ENCODE measurements at places on chromosomes 3 and 15.

DNA sequence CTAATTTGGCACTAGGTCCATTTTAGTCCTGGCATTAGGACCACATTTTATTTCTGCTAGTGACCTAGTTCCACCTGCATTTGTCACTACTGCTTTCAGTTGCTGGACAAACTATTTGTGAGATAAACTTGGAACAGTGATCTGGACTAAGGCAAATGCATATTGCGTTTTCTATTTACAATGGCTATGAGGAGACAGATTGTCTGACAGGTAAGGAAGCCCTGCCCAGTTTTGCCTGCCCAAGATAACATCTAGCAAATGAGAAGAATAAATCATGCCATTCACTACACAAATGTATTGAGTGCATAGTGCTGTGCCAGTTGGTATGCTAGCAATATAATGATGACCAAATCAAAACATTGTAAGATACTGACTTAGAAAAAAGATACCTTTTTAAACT is 245.7 kb downstream of the GRM7 start:
- no peak for DNase-seq

DNA sequence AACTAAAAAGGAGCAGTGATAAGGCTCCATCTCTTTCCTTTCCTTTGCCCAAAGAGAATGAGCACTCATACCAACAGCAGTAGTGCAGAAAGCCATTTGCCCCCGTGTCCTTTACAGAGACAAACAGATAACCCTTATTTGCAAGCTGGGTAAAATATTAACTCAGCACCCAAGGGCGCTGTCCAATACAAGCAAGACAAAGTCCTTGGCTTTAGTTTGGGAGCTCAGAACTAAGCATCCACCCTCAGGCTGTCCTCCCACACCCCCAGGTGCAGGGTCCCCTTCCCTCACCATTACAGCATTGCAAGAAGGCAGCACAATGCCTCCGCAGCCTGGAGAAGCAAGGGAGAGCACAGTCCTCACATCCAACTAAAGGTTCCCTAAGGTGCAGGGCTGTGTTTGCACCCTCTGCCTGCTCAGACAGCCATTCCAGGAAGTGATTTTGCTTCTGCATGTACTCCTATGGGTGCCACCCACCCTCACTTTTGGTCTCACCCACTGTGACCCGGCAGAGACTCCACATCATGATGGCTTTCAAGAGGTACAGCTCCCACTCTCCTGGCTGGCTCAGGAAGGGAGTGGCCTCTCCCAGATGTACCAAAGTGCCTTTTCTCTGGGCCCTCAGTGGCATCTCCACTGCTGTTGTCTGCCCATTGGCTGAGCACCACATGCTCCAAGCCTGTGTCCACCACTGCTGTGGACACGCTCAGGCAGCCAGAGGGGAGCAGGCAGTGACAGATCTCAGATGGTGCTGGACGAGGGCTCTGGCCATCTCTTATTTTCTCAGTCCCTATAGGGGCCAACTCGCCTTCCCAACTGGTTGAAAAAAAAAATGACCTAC is 34.1 kb upstream of the HES1 start:
- no peak for DNase-seq

DNA sequence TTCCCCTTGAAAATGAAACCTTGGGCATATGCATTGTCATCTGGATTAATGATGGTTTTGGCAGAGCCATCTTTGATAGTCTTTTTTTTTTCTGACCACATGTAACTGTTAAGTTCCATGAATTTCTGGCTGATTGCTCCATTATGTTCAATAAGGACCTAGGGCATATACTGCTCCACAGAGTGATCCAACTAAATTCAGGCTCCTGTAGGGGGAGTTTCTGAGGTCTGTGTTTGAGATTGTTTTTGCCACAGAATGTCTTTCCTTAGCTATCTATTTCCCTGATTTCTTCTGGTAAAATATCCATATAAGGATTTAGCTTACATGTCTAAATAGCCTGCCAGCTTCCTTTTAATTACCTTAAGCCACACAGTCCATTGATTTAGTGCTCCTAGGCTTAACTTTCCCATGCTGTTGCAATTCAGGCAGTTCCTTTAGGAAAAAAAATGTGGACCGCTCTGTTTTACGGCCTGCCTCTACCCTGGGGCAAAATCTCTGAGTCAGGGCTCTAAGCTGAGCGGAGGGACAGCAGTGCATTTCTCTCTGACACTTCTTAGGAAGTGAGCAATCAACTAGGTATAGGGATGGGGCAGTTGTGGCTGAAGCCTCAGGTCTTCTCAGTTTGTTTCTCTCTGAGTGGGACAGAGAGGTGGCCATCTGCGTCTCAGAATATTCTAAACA is 796.2 kb downstream of the NR2F2 start:
- no peak for DNase-seq

DNA sequence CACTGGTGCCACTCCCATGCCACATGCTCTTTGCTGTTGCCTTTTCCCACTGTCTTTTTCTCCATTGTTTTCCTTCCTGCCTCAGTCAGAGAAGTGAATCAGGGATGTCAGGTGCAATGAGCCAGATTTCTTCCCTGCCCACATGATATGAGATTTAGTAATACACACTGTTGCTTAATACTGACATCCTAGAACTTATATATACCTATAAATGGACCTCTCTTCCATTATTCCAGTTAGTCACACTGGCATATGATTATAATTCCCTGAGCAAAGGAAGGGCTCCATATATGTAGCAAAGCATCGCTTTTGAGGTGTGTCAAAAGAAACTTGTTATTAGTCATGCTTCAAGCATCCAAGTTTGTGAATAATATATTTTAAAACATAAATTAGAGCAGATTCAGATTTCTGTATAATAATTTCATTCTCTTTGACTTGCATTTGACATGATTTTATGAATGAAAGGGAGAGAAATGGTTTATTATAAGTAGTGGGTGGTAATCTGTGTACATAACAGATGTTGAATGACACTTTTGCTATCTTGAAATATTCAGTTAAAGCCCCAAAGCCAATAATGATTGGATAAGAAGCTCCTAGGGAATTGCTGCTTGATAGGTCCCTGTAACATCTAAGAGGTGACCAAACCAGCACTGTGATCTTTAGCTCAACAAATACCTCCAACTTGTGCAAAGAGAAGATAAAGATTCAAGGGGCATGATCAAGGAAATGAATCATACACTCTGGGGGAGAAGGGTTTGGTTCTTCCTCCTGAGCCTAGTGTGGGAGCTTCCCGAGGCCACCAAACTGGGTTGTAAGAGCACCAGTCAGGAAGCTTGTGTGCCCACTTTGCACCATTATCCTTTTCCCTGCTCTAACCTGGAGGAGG is 48.6 kb downstream of the CHST2 start:
- no peak for DNase-seq

GRCh38 chr3:183837894-183838293 is 12.5 kb upstream of the MAP6D1 start:
- no peak for DNase-seq

DNA sequence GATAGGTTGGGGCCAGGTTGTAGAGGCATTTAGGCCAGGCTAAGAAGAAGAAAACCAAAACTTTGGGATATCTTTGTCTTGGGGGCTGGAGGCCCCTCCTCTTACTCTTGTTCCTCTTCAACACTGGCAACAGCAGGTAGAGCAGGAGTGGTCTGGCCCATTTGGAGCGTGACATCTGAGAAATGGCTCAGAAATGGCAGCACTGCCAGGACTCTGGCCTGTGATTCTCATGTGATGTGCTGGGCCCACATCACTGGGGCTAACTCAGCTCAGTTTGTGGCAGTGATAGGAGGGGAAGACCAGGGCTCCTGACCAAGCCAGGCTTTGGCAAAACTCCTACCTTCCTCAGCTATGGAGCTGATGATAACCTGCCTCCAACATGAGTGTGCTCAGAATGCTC is 18.5 kb downstream of the PATL2 start:
- no peak for DNase-seq

DNA sequence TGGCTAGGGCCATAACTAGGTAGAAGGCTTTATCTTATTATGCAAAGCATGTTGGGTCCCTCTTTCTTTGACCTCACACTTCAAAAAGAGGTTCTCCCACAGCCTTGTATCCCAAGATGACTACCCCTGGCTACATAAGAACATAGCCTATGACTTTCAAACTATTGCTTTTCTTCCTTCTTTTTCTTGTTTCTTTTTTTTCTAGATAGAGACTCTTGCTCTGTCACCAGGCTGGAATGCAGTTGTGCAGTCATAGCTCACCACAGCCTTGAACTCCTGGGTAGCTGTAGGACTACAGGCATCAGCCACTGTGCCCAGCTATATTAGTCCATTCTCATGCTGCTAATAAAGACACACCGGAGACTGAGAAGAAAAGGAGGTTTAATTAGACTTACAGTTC is 47.2 kb downstream of the DIPK2A start:
- DNase-seq = no peak

DNA sequence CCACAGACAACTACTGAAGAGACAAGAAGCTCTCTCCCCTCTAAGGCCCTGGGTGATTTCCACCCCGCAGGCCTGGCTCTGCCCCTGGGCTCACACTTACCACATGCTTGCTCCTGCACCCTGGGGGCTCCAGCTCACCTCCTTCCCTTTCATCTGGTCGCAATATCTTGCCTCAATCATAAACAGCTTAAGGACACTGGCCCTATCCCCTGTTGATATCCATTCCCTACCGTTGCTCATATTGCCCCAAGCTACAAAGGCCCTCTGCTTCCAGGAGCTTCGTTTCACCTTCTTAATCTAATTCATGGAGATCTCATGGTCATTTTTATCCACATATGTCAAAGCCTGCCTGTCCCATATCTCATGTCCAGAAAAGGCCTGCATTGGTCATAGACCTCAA is 46.0 kb upstream of the TSEN2 start:
- DNase-seq = no peak

DNA sequence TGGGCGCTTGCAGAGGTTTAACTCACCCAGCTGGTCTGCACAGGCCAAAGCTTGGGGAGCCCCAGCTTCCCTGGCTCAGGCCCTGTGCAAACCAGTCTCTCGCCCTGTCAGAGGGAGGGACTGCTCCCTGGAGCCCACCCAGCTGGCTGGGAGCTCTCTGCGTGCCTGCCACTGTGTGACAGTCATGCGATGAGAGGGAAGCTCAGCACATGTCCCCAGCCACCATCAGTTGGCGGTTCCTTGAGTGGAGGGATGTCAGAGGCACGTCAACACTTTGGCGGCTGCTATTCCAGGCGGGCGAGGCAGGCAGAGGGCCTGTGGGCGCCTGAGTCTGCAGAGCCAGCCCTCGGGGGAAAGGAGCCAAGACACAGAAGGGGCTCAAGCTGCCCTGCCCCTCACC is 324.6 kb downstream of the UACA start:
- DNase-seq = no peak

DNA sequence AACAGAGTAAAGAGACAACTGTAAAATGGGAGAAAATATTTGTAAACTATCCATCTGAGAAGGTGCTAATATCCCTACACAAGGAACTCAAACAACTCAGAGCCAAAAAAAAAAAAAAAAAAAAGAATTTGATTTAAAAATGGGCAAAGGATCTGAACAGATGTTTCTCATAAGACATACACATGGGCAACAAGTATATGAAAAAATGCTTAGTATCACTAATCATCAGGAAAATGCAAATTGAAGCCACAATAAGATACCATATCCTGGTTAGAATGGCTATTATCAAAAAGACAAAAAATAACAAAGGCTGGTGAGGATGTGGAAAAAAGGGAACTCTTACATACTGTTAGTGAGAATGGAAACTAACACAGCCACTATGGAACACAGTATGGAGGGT is 36.2 kb downstream of the TXNRD3 start:
- no peak for DNase-seq

GRCh38 chr3:55246033-55246432 is 241.1 kb downstream of the WNT5A start:
- no peak for DNase-seq

- DNase-seq = no peak
Observed at GRCh38 chr3:142725357-142725739, 1.5 kb downstream of the TRPC1 start.

DNA sequence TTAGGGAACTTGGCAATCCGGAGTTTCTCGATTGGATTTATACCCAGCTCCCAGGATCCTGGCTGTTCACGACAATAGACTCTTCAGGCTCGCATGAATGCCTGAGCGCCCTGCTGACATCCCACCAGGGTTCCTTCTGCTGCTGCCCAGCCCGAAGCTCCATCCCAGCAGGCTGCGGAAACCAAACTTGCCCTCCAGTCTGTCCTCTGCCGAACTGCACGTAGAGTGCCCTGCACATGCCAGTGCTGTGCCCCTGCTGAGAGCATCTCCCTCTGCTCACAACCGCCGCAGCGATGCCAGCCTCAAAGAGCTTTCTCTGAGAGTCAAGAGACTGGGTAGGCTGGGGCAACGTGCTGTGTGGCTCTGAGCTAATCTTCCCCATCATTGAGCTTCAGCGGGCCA is 6.9 kb downstream of the ADAMTS7 start:
- DNase-seq = no peak

DNA sequence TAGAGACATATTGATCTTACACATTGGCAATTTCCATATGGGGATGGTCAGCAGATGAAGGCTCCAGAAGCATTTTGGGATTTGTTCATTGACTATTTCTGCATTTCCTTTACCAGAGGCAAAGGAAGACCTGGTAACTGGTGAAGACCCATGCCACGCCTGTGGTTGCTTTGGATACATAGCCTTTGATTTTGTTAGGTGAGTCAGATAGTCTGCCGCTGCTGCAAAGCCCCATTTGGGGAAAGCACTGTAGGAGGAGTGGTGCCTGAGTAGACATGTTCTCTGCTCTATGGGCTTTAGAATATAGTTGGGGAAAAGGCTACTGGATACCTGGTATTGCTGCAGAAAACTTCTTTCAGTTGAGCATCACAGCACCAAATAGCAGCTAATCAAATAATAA is 56.8 kb downstream of the TFG start:
- no peak for DNase-seq

DNA sequence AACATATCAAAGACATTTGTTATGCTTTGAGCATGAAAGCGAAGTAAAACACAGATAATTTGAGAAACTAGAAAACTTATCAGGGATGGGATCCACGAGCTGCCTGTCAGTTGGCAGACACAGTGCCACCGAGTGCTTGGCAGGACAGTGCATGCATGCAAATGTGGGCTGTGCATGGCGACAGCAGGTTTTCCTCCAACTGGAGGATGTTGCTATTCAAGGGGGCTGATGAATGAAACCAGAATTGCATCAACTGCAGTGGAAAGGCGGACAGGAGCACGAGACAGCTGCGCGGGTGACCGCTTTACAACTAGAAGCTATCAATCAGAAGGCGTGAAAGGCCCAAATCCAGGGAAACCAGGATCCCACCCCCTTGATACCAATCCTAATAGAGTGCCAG is 244.3 kb downstream of the NR2F2 start:
- DNase-seq = no peak

- no peak for DNase-seq
Observed at GRCh38 chr3:101643861-101644613, 32.9 kb downstream of the ZBTB11 start.

GRCh38 chr3:109874896-109875708 is 537.8 kb upstream of the DPPA4 start:
- no peak for DNase-seq

DNA sequence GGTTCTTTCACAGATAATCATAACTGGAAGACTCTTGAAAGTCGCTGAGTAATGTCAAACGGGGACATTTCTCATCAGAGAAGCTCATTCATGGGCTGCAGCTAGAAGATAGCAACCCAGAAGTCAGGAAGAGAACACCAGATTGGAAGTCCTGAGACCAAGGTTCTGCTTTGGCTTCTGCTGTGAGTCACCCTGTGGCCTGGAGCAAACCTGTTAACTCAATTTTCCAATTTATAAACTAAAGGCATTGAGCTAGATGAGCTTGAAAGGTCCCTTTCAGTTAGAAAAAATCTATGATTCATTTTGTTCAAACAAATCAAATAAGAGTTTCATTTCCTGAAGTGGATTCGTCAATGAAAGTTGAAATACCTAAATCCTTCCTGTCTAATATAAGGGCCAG is 402.2 kb downstream of the EPHB1 start:
- DNase-seq = no peak

All from NCI-H510A (cell line).